ENCODE measurements at places on chromosomes 5 and 9. TPM values are rescaled to one million over a fixed set of nuclear protein-coding genes. Genes with fewer than 3 reads are reported as not detected.

The ECSCR gene
- total RNA-seq = 1.5 TPM

The FLT4 gene
- not detected for total RNA-seq

The CDKN2A gene
- 597 TPM for total RNA-seq

The C5orf24 gene
- total RNA-seq = 44.3 TPM

The NSUN2 gene
- total RNA-seq = 54.8 TPM

The PCDHGA4 gene
- total RNA-seq = 0.17 TPM

The DMRTA1 gene
- 3.1 TPM for total RNA-seq

The EPB41L4A gene
- total RNA-seq = not detected

Data from M059J (cell line).